ENCODE measurements at places on chromosomes 5 and 9. TPM values are rescaled to one million over a fixed set of nuclear protein-coding genes. Genes with fewer than 3 reads are reported as not detected.

Gene SPINK7
- total RNA-seq: not detected

Gene GSN
- 530 TPM for total RNA-seq

Gene LRRC19
- not detected for total RNA-seq

Gene RLN2
- total RNA-seq: 0.25 TPM

Gene CNTLN
- 12.1 TPM for total RNA-seq

Gene IFNB1
- total RNA-seq: not detected

Gene MARCHF3
- 10.7 TPM for total RNA-seq

Gene CDKN2B
- 24.9 TPM for total RNA-seq

Gene PTGES
- total RNA-seq: 4.1 TPM

Gene IRX1
- not detected for total RNA-seq

Gene PCDHB10
- total RNA-seq: 0.12 TPM

Gene SH3PXD2B
- total RNA-seq: 24.1 TPM

Gene ARSB
- total RNA-seq: 10.5 TPM

Gene GRIN3A
- total RNA-seq: not detected

Gene HTR4
- total RNA-seq: not detected

Gene GABRB2
- total RNA-seq: under 0.01 TPM

Gene LRRC26
- not detected for total RNA-seq

Gene CCDC192
- not detected for total RNA-seq

Gene GARIN3
- total RNA-seq: not detected

Gene WNK2
- 0.11 TPM for total RNA-seq

Gene PKD2L2
- not detected for total RNA-seq

Gene TPM2
- 1,069 TPM for total RNA-seq

Gene PRRX2
- 2.0 TPM for total RNA-seq
